ENCODE measurements at places on chromosomes 12 and 14.

GRCh38 chr14:36518031-36518585 lies 1.9 kb downstream of the NKX2-1 start:
- no peak for DNase-seq

- DNase-seq: no peak
Measured at GRCh38 chr12:5643266-5643665, 211.4 kb downstream of the NTF3 start.

DNA sequence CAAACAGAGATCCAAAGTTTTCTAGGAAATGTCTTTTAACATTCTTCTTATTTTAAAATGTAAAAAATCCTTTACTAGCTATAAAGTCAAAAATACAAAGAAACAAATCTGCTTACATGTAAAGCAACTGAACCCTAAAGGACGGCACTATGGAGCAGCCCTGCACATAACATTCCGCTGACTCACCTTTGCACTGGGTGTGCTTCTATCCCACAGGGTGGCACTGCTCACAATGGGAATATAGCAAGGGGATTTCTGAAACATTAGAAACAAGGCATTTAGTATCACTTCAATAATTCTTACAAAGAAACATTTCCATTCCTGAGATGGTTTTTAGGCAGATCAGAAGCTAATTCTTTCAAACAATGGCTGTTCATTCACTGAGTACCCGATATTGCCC lies 94.3 kb downstream of the C12orf42 start:
- DNase-seq: no peak

DNA sequence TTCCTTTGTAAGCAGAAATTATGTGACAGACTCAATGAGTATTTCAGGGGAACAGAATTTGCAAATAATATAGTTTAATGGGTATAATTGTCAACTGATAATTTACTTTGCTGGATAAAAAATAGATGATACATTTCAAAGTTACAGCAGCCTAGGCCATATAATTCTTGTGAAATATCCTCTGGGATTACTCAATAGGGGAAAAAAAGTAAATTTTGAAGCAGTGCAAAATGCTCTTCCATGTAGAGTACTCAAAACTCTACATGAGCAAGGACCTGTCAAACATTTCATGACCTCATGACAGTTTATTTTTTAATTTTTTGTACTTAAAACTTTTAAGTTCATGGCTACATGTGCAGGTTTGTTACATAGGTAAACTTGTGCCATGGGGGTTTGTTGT lies 163.3 kb downstream of the DACT1 start:
- DNase-seq: no peak

- no peak for DNase-seq
Measured at GRCh38 chr12:29869946-29870345, 86.2 kb upstream of the TMTC1 start.

- DNase-seq: no peak
Measured at GRCh38 chr12:70080566-70080965, 162.7 kb upstream of the CNOT2 start.

DNA sequence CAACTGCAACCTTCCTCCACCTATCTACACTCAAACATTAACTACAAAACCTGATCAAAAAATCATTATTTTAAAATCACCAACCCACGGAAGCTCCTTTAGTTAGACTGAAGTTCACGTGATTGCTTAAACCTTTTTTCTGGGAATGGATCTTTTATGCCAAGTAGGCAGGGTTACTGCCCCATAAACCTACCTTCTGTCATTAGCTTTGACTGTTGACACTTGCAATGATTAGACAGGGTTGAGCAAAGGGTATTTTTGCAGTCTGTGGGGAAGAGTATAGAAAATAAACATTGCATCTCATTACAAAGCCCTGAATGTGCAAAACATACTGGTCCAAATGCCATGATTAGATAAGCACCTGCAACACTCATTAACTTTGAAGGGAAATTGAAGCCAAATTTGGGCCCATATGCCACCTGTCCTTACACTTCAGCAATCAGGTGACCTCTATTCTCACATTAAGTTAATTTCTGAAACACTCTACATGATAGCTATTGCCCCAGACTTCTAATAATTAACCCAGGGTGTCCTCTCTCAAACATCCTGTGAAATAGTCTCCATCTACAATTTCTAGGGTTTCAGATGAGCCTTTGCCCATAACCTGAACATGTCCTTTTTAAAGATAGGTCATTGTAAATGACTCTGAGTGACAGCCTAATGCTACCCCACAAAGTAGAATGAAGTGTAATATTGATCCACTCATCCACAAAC lies 156.0 kb upstream of the PLEKHG7 start:
- DNase-seq: no peak

- DNase-seq: no peak
Measured at GRCh38 chr12:123498126-123498825, 35.2 kb downstream of the RILPL1 start.

DNA sequence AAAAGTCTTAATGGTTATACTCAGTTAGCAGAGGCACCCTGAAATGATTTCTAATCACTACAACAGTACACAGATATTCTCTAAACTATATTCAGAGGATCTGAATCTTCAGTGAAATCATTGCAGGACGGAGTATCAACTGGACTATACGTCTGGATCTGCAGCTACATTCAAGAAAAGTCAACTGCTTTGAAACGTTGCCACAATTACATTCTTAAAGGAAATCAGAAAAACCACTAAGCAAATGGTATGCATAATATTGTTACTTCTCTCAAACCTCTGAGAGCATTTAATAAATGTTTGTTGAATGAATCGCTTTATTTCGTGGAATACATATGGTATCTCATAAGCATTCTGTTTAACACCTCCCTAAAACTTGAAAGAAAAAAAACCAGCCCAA lies 67.4 kb downstream of the MED13L start:
- DNase-seq: no peak

DNA sequence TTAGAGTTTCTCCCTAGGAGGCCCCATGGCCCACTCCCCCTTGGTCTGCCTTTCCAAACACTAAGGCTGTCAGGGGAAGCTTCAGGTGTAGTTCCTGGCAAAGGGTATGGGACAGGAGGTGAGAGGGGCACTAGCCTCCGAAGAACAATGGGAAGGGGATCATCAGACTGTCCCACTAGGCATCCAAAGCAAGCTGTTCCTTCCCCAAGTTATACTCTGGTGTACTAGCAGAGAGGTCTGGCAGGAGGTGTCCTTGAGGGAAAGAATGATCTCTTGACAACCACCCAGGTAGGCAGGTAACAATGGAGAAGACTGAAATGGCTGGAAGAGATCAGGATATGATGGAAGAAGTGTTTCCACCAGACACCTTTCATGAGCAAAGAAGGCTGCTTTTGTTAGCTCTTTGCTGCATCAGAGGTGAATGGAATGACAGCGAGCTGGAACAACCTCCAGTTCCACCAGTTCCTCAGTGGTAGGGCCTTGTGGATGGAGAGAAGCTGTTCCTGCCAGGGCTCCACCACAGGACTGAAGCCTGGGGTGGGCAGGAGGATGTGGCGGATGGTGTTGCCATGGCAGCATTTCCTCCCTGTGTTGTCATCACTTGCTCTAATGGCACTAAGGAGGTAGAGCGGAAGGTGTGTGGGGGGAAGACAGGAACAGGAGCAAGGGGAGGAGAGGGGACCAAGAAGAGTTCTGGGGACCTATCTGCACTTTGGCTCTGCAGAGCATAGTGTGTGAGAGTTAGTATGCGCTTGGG lies 2.3 kb upstream of the AGAP2 start:
- peak; percentile 69 for DNase-seq

DNA sequence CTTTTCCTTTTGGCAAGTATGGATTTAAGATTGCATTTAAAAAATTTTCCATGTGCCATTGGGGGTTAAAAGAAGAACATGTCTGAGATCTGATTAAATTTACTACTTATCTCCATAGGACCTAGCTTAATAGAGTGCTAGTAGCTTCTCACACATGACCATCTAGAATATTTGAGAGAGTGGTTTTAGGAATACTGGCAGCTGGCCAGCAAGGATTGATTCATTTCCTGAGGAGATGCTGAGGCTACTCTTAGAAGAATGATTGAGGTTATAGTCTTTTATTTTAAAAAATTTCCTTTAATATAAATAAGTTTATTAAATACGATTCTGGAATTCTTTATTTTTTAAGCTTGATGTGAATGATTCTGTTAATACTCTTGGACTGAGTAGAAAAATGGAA lies 56.2 kb downstream of the MIPOL1 start:
- DNase-seq: no peak

- no peak for DNase-seq
Measured at GRCh38 chr12:124746649-124747425, 116.8 kb downstream of the SCARB1 start.

GRCh38 chr14:68678471-68678870 lies 114.4 kb downstream of the ZFP36L1 start:
- no peak for DNase-seq

GRCh38 chr12:82366197-82366596 lies 7.9 kb downstream of the METTL25 start:
- no peak for DNase-seq

- DNase-seq: no peak
Measured at GRCh38 chr12:88764781-88765480, 184.7 kb upstream of the KITLG start.

DNA sequence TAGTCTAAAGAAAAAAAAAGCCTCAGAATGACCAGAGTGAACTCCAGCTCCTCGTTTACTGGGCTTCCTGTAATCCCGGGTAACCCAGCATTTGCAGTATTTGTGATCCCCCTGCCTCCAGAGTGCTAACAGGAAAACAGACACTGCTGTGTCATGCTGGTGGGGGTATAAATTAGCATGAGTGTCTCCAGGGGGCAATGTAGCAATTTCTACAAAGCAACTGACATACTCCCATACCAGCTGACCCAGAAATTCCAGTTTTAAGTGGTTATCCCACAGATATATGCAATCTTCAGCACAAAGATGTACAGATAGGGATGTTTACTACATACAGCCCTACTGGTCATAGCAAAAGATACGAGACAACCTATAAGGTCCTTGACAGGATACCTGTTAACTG lies 18.8 kb downstream of the TTC7B start:
- DNase-seq: no peak

GRCh38 chr12:74488134-74488533 lies 49.5 kb upstream of the ATXN7L3B start:
- no peak for DNase-seq

DNA sequence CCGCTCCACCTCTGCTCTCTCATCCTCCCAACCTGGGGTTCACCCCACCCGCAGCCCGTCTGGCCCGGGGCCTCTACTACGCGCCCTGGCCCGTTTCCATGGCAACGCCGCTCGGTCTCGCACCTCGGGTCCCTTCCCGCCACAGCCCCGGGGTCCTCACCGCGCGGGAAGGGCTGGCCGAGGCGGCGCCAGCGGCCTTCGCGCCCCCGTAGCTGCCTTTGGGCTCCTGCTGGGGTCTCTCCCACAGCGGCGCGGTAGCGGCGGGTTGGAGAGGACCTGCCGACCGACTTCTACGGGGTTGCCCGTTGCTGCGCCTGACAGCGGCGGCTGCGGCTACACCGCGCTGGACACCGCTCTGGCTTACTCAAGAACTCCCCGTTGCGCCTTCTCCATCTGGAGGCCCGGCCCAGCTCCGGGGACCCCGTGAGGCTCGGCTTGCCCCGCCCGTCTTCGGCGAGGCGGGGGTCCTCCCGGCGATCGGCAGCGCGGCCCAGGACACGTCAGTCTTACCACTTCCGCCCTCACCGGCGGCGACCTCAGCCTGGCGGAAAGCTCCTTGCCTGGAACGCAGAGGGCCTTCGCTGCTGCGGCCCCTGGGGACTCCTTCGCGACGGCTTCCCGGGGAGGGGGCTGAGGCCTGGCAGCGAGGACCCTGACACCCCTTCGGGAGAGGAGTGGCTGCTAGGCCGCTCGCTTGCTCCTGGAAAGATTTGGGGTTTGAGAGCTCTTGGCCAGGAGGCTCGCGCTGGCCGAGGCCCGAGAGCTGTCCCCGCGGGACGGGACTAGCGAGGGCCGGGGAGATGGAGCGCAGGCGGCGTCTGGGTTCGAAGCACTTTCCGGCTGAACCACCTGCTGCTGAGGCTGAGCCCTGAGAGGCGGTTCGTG lies at the start of gene TM9SF1:
TM9SF1 (minus strand) TSS at position 256 of the 885 bp plus-strand sequence. CDS start 422 bp downstream, outside the sequence.
- peak; percentile 79 for DNase-seq

DNA sequence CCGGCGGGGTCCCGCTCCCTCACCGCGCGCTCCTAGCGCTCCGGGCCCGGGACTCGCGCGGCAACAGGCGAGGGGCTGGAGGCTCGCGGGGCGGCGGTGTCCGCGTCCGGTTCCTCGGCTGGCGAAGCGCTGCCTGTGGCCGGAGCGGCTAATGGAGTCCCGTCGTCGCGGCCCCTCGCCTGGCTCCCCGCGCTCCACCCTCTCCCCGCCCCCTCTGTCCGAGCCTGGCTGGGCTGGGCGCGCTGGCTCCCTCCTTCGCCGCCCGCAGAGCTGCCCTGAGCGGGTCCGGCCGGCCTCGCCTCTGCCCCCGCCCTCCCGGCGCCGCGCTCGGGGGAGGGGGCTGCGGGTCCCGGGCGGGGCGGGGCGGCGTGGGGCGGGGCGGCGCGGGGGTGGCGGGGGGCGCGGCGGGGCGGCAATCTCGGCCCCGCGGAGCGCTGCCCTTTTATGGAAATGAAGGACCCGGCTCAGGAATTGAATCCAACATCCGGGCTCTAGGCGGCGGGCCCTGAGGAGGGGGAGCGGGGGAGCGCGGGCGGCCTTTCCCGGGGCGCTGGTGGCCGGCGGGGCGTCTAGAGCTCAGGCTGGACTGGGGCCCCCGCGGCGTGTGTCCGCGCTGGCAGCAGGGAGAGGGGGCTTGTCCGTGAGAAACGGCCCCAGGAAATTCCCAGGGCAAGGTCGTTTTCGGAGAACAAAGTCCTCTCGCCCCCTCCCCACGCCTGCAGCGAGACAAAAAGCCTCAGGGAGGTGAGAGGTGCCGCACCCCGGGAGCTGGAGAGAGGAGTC lies at the start of gene FERMT2:
FERMT2 (minus strand) TSS at position 153 of the 783 bp plus-strand sequence. CDS start 482 bp downstream, outside the sequence.
- no peak for DNase-seq

GRCh38 chr14:61651355-61651754 lies 44.0 kb upstream of the HIF1A start:
- DNase-seq: no peak

DNA sequence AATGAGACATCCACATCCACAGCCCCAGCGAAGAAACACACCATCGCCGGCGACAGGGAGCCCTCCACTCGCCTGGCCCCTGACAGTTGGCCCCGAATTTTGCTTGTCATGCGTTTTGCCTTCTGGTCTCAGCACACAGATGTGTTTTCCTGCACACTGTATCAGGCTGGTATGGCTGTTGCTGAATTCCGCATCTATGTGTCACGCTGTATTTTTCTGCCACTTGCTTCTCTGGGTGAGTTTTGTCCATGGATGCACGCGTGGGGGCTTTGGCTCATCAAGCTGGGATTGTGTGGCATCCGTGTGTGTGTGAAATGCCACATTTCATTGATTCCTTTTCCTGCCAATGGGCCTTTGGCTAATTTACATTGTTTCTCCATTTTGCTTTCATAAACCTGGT lies 26.5 kb downstream of the ARL6IP4 start:
- DNase-seq: no peak

GRCh38 chr14:104723651-104724406 lies at the start of gene ADSS1:
Gene ADSS1, plus strand, starts transcription at chr14:104724229. Its CDS starts 42 bp downstream, at chr14:104724271.
- DNase-seq: peak; percentile 22

- DNase-seq: no peak
Measured at GRCh38 chr12:68482014-68482413, 128.7 kb upstream of the RAP1B start.

DNA sequence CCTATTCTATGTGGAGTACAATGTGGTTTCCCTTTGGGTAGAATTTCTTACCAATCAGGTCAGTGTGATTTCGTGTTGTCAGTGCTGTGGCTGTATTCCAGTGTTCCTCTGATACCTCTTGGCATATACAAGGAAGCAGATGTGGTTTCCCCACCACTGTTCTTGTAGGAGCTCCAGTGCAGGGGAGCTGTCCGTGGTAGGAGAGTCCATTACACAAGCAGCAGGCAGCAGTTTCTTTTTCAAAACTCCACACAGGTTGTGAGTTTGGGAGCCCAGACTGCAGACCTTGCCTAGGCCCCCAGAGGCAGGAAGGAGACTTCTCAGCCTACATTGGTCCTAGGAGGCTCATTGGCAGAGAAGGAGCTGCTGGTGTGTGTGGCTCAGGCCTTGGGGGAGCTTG lies 452.8 kb downstream of the AACS start:
- no peak for DNase-seq
